NT2/D1 (cell line): ENCODE measurements at places on chromosomes 4 and X.

GRCh38 chr4:56668267-56668666 is 12.8 kb downstream of the HOPX start:
- DNase-seq = no peak

DNA sequence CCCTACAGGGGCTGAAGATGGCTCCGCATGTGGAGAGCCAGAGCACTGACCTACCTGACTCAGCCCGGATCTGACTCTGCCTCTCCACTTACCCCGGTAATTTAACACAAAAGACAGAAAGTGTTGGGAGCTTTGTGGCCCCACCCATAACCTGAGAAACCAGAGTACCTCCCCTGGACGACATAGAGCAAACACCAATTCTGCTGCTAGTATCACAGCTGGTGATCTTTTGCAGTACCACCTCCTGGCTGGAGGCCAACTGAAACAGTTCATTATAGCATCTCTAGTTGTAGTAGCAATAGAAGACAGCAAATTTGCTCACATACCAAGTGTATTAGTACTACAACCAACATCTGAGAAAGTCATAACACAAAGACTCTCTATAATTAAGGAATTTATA is 443.9 kb downstream of the KLHL4 start:
- no peak for DNase-seq

DNA sequence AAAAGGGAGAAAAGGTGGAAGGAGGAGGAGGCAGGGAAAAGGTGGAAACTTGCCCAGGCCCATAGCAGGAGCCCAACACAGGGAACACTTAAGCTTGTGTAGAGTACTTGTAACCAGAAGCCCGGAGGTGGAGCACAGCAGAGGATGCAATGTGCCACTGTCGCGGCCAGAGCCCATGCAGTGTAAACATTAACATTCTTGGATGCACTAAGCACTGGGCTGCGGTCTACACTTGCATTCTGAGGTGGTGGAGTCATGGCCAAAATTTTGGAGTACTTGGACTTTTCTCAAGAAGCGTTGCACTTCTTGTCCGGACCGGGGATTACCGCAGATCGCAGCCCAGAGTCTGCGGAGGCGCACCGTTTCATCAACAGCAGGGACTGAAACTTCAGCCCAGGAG is 4.5 kb upstream of the RHOXF1 start:
- DNase-seq = no peak

DNA sequence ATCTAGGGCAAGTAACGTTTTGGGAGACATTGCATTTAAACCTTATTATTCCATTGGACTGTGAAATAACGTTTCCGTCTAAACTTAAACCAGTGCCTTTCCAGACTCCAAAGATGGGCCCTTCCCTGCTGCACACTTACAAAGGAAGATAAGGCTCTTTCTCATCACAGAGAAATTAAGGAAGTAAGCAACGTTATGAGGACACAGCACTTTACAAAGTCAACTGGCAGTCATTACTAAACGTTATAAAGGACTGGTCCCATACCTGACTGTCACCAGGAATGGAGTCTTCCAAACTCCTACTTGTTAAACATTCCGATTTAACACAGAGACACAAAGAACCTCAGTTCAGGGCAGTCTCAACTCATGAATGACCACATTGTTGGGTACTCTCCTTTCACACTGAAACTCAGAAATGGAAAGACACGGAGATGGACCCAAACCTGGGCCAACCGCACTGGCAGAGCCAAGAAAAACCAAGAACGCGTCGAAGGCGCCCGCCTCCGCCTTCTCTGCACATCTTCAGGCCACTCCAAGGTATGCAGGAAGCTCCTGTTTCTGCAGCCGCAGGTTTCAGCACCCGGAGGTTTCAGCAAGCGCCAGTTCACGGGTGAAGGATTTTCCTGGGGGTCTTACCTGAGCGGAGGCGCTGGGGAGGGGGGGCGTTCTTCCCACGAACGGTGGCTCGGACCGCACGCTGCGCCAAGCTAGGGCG is 670 bp downstream of the PAPSS1 start:
- no peak for DNase-seq
